Coronary artery (tissue), 2 donors: ENCODE measurements at places on chromosomes 6 and 20.

- no peak for DNase-seq
These were observed 25.3 kb upstream of the SIM1 start for GRCh38 chr6:100490065-100490464.

DNA sequence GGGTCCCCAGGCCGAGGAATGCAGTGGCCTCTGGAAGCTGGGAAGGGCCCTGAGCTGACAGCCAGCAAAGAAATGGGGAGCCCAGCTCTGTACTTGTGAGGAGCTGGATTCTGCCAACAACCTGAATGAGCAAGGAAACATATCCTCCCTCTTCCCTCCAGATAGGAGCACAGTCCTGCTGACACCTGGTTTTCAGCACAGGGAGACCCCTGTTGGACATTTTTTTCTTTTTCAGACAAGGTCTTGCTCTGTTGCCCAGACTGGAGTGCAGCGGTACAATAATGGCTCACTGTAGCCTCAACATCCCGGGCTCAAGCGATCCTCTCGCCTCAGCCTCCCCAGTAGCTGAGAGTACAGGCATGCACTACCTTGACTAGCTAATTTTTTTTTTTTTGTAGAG is 21.5 kb downstream of the BMP6 start:
- no peak for DNase-seq

GRCh38 chr6:70327036-70327435 is 24.2 kb upstream of the COL9A1 start:
- DNase-seq, result no peak

DNA sequence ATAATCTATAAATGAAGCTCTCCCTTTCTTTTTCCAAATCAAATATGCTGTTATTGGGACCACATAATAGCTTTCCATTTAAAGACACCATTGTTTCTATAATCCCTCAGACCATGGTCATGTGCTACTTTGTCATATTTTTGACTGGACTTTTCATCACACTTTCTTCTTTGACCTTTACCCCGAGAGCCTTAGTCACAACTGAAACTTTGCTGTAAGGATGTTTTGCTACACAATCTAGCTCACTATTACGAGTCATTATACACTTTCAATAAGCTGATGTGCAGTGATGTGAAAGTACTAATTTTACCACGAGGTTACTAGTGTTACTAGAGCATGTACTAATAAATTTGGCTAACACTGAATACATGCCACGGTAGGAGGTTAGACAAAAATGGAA is 367.2 kb upstream of the RUNX2 start:
- no peak for DNase-seq

GRCh38 chr6:22658934-22659333 is 89.6 kb downstream of the HDGFL1 start:
- DNase-seq, result no peak

DNA sequence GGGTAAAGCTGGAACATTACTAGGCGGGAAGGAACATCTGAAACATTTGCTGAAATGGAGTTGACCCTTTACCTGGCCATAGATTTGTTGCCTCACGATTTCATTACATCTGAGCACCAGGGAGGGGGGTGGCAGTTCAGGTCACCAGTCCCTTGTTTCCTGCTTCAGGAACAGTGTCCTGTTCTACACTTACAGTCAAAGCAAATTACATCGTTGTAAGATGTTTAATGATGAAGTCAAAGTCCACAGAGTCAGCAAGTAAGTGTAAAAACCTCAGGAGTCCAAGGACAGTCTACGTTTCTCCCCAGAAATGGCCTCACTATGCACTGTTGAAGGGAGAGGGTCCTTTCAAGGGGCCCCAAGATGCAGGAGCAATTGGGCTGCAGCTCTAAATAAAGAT is 8.9 kb upstream of the MICB start:
- no peak for DNase-seq

DNA sequence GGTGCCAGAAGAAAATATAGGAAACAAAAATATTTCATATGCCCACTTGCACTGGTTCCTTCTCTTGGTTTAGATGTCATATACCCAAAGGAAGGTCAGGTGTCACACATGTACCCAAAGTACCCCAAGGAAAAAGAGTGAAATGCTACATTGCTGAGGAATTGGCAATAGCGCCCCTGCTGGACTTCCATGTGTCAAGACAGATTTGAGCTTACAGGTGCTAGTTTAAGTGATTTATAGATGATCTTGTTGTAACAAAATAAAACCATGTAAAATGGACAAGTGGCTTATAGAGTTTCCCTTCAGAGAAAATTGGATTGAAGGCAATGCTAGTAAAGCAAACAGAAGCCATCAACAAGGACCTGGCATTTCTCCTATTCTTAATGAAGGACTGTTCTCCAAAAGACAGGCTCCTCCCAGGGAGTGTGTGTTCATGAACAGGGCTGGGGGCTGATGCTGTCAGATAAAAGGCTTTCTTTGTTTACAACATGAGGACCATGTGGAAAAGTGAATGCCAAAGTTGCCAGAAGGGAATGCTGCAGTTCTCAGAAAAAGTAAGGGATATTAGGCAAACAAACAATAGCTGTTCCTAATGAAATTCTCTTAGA is 64.3 kb upstream of the PAK5 start:
- no peak for DNase-seq

DNA sequence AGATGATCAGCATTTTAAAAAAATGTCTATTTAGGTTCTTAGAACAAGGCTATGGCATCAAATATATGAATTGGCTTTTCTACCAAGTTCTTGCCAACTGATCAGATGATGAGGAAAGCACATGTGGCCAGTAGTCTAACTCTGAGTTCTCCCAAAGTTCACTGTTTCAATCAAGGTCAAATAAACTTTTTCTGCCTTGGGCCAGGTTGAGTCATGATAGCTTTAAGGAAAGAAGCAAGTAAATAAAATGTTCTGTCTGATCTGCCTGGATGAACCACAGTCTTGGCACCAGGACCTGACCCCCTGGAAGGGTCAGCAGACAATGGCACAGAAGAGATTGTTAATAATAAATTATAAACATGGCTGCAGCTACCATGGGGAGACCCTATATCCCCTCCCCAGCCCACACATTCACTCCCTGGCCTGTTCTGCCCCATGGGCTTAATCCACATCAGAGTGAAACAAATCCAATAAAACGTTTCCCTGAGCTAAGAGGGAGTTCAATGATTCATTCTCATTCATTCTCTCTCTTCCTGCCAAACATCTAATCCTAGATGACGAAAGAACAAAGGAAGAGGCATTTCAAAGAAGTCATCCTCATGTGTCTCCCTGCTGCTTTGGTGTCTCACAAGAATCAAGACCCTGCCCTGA is 661.6 kb downstream of the DHX35 start:
- no peak for DNase-seq

DNA sequence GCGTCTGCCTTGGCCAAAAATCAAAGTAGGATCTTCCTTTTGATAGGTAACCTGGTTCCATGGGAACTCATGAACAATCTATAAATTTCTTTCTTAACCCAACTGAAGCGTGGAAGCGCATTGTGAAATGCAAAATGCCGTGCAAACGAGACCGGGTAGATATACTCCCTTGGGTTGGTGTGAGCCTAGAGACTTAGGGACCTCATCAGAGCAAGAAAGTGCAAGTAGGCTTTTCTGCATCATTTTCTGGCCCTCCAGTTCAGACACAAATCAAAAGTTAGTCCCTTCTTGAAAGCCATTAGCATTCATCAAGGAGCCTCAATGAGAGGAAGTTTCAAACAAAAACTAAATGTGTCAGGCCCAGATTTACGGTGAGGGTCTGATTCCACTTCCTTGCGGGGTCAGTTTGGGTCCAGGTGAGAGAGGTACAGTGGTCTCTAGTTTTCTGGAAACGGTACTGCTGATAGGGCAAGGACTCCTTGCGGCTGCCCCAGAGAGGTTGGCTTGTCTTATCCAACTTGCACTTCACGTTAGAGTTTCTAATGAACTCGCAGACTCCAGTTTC is 5.3 kb upstream of the ZNF184 start:
- DNase-seq, result no peak

GRCh38 chr20:37469531-37469930 is 51.5 kb upstream of the NNAT start:
- DNase-seq, result no peak

- DNase-seq, result no peak
These were observed 859 bp upstream of the BIRC7 start for GRCh38 chr20:63234693-63235398.

GRCh38 chr20:40848096-40848495 is 159.1 kb upstream of the MAFB start:
- no peak for DNase-seq

- no peak for DNase-seq
These were observed 236.7 kb downstream of the FARS2 start for GRCh38 chr6:5497896-5498578.

DNA sequence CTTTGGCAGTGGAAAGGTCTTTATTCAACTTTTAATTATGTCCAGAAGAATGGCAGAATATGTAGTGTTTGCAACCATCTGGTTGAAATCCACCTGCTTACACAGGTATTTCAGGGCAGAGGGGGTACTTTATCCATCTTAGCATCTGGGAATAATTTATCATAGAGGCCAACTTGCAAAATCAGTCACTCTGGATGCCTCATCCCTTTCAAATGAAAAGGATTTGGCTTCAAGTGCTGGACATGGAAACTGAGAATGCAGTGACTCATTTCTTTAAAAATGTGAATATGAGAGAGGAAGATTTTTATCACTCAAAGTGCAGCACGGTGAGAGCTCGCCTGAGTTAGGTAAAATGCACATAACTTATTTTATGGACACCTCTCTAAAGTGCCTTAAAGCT is 758.3 kb downstream of the KIF16B start:
- no peak for DNase-seq

- DNase-seq, result no peak
These were observed 1.2 kb downstream of the TRDN start for GRCh38 chr6:123635567-123635966.

- DNase-seq, result no peak
These were observed 52.3 kb downstream of the SLC22A3 start for GRCh38 chr6:160400446-160400845.

GRCh38 chr6:18088419-18089296 is 33.8 kb downstream of the NHLRC1 start:
- no peak for DNase-seq

DNA sequence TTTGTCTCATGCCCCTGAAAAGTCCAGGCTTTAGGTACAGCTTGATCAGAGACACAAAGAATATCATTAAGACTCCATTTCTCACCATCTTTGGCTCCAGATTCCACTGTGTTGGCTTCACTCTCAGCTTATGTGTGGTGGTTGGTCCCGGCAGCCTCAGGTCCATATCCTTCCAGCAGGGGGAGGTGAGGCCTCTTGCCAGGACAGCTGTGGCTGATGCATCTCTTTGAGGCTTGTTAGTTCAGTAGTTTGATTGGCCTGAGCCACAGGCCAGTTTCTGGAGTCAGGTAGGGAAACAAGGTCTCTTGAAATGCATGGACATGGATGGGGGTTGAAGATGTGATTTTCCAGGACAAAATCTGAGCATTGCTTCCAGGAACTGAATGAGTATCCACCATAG is 62.4 kb downstream of the JAG1 start:
- no peak for DNase-seq

GRCh38 chr20:6053064-6053775 is 640 bp downstream of the LRRN4 start:
- no peak for DNase-seq

GRCh38 chr20:50930139-50930975 is 880 bp downstream of the ADNP start:
- DNase-seq, result no peak

GRCh38 chr6:147361311-147361981 is 147.0 kb upstream of the SAMD5 start:
- DNase-seq, result no peak

GRCh38 chr6:12608016-12608860 is 108.3 kb upstream of the PHACTR1 start:
- DNase-seq, result no peak
